Left ventricle myocardium superior (tissue), 1 donor: ENCODE measurements at places on chromosomes 13 and 19. TPM values are rescaled to one million over a fixed set of nuclear protein-coding genes. Genes with fewer than 3 reads are reported as not detected.

The JAK3 gene
- 1.5 TPM for total RNA-seq

DNA sequence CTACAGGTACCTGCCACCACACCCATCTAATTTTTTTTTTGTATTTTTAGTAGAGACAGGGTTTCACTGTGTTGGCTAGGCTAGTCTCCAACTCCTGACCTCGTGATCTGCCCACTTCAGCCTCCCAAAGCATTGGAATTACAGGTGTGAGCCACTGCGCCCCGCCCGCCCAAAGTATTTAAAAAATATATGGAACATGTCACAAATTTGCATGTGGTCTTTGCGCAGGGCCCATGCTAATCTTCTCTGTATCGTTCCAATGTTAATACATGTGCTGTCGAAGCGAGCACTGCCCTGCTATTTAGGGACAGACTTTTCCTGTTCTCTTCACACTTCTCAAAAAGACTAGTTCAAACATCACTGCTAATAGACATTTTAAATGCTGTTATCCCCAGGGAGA, 1.2 kb upstream of the TSKS start:
- DNase-seq: no peak

GRCh38 chr19:24000656-24001055, 86.0 kb downstream of the ZNF726 start:
- DNase-seq: no peak

DNA sequence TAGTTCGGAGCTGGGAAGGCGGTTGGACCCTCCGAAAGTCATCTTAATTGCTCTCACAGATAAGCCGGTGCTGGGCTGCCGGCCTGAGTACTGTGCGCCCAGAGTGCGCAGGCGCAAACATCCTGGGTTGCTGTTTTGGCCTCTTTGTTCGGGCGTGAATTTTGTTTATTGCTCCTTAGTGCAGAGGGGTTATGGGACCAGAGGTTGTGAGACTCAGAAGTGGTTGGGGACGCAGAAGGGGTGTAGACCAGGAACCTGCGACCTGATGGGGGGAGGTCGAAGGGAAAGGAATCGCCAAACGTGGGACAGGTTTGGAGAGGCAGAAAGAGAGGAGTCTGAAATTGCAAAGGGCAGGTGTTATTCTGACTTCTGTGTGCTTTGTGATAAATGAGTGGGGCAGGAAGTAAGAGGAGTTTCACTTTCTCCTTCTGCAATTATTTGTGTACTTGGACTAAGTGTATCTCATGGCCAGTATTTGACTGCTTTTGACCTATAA, 607 bp upstream of the ZNF566 start:
- DNase-seq: peak; percentile 88

The NXNL1 gene
- total RNA-seq: not detected

DNA sequence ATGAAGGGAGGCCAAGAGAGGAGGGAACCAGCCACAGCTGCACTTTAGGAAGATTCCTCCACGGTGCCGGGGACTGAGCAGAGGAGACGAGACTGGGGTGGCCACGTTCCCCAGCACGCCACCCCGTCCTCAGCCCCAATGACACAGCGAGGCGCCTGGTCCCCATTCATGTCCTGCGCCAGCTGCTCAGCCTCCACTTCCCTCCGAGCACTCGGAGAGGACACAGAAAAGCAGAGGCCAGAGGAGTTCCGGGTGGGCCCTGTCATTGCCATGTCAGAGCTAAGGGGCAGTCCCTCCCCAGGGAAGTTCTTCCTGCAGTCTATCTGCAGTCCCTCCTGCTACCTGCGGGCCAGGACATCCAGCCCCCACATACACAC, 53.2 kb upstream of the NFIC start:
- no peak for DNase-seq

DNA sequence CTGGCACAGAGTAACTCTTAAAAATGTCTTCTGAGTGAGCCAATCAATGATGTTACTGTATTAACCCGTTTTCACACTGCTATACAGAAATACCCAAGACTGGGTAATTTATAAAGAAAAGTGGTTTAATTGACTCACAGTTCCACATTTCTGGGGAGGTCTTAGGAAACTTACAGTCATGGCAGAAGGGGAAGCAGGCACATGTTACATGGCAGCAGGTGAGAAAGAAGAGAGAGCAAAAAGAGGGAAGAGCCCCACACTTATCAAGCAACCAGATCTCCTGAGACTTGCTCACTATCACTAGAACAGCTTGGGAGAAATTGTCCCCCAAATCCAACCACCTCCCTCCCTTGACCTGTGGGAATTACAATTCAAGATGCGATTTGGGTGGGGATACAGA, 97.6 kb upstream of the MIR17HG start:
- DNase-seq: no peak

GRCh38 chr13:29441306-29441705, 154.2 kb downstream of the SLC7A1 start:
- DNase-seq: no peak

DNA sequence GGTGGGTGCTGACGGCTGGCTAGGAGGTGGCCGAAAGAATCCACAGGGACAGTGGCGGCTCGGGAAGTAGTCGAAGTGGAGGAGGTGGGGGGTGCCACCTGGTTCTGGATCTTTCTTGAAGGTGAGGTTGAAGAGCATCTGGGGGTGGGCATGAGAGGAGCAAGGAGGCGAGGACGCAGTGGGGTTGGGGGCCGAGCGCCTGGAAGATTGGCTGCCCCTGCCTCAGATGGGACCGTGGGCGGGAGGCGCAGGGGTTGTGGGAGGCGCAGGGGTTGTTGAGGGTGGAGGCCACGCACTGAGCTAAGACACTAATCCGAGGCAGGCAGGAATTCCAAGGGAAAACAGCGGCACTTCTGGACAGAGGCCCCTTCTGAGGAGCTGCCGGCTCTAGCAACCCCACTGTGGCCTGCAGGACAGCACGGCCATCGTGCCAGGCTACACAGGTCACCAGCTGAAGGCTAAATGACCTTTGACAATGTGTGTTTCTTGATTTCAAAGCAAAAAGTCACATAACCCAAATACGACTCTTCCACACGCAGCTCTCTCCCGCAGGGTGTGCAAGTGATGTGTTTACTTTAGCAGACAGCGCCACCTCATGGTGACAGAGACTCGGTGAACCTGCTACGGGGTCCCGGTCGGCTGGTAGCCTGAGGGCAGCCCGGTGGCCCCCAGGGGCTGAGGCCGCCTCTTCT, 44.1 kb upstream of the RANBP3 start:
- peak; percentile 82 for DNase-seq

The FSD1 gene
- total RNA-seq: not detected

DNA sequence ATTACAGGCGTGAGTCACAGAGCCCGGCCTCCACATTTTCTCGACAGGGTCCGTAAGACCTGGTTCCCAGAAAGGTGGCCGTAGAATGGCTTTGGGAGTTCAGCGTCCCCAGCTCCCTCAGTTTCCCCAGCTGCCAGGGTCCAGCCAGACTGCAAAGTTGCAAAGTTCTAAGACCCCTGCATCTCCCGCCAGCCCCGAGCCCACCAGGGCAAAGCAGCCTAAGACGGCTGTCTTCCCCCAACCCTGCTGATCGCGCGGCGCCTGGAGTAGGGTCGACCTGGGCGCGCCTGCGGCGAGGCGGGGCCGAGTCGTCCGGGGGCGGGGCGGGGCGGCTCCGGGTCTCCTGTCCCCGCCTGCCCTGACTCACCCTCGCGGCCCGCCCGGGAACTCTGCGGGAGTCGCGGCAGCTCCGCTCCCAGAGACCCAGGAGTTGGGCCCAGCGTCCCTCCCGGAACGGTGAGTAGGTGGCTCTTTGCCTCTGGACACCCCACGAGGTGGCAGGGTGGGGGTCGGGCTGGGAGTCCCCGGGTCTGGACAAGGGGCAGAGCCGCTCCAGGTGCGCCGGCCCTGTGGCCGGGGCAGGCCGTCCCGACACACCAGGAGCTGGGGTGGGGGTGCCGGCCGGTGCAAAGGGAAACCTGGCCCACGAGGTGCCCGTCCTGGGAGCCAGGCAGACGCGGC, at the start of gene LRRC8E:
TSS of gene LRRC8E (plus strand) at position 366 of the 681 bp plus-strand sequence. CDS start 7,094 bp downstream, outside the sequence.
- DNase-seq: peak; percentile 65

DNA sequence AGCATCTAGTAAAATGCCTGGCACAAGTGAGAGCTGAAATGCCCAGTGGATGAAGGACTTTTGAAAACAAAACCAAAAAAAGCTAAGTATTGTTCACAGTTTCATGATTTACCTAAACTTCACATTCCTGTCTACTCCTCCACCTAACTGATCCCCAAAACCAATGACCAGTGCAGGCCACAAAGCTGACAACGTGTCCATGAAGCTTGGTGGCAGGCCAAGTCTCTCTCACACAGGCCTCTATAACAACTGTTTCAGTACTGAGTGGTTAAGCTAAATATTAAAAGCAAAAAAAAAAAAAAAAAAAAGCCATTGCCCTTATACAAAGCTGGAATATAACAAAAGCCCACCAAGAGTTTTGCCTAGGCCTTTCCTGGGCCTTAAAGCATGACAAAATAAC, 36.4 kb downstream of the STK24 start:
- DNase-seq: no peak

DNA sequence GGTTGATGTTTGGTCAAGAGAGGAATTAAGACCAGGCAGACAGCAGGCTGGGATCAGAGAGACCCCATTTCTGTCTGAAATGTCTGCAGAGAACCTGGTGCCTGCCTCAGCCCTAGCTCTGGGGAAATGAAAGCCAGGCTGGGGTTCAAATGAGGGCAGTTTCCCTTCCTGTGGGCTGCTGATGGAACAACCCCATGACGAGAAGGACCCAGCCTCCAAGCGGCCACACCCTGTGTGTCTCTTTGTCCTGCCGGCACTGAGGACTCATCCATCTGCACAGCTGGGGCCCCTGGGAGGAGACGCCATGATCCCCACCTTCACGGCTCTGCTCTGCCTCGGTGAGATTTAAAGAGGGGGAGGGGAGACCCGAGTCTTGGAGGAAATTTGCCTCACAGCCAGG, at the start of gene LILRB4:
TSS of gene LILRB4 (plus strand) at position 256 of the 400 bp plus-strand sequence. CDS start at position 305, 49 bp downstream.
- DNase-seq: peak; percentile 56

The ZIC5 gene
- not detected for total RNA-seq

- DNase-seq: no peak
These were observed 12.6 kb downstream of the CD37 start for GRCh38 chr19:49347835-49348234.

The C19orf67 gene
- total RNA-seq: not detected

The NLRP9 gene
- total RNA-seq: not detected

The KLK14 gene
- total RNA-seq: 0.89 TPM

- DNase-seq: no peak
These were observed 678 bp downstream of the BCAT2 start for GRCh38 chr19:48810151-48810550.

- DNase-seq: no peak
These were observed 2.5 kb upstream of the NR2F6 start for GRCh38 chr19:17248011-17248776.

- DNase-seq: no peak
These were observed 78.1 kb downstream of the LNX2 start for GRCh38 chr13:27542220-27542619.

DNA sequence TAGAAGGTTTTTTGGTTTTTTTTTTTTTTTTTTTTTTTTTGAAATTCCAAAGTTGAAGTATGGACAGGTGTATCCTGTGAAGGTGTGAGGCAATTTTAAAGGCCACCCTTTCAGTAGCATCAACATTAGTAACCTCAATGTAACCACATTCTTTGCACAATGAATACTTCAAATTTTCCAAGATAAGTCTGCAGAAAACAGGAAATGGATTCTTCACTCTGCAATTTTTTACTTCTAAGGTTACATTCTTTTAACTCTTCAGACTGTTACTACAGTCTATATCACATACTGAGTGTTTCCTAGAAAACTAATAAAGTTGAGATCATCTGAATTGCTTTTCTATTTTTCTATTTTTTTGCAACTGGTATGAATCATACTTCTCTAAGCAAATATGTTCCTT, 569.0 kb upstream of the GPC6 start:
- no peak for DNase-seq

DNA sequence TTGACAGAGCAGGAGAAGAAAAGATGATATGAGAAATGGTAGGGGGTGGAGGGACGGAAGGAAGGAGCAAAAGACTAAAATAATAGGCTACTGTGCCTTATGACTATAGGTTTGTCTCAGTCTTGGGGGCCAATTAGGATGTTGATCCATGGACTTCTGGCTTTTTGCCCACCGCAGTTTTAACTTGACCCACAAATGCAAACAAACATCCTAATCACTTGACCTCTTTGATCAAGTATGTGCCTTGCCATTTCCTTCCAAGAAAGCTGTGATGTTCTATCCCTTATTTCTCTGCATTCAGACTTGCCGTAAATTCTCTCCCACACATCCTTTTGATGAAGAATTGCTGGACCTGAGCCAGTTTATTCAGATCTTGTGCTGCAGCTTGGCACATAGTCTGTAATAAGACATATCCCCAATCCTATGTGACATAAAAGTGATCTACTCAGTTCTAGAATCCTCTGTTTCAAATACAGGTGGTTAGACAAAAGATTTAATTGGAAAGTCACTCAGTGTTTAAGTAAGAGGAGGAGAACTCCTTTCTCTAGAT, 62.8 kb downstream of the TPT1 start:
- DNase-seq: no peak

DNA sequence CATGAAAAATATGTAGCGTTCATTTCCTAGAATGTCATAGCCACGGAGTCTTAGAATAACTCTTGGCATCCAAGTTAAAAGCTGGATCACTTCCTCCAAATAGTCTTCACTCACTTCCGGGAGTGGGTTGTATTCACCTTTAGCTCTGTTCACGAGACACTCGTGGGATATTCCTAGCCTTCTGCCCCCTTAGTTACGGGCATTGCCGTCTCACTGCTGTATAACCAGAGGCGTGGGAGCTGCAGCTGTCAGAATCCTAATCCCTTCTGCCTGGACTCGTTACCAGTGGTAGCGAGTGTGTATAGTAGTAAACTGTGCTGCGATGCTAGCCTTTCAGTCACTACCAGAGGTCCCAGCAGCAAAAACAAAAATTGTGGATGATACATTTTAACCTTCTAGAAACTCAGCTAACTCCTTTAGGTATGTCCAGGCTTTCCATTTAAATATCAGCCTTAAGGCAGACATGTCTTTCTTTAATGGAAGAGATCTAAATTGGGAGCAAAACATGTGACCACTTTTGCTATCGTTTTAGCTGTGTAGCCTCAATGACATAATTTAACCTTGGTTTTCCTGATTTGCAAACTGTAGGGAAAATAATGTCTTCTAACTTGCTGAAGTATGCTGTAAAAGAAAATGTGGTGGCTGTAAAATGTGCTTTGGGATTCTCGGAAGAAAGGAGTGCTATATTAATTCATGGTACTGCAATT, 34.1 kb downstream of the ERCC5 start:
- DNase-seq: no peak

The AMER2 gene
- total RNA-seq: not detected

GRCh38 chr13:26614721-26615120, 57.2 kb downstream of the WASF3 start:
- no peak for DNase-seq

GRCh38 chr13:99565478-99566124, 64.3 kb downstream of the TM9SF2 start:
- no peak for DNase-seq

- DNase-seq: no peak
These were observed 147.9 kb downstream of the KATNAL1 start for GRCh38 chr13:30159446-30159839.

GRCh38 chr13:79470666-79471065, 10.3 kb upstream of the NDFIP2 start:
- DNase-seq: no peak

DNA sequence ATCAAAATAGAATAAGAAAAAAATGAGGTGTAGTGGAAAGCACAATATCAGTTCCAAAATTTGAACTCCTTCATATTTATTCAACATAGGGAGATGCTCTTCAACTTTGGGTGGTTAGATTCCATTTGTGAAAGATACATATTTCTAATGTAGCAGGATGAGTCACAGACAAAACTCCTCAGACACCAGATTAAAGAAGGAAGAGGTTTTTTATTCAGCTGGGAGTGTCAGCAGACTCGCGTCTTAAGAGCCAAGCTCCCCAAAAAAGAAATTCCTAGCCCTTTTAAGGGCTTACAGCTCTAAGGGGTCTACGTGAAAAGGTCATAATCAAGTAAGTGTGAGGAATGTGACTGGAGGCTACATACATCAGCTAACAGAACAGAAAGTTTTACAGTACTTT, 6.8 kb upstream of the ZNF765 start:
- DNase-seq: no peak
